NCI-H1417 (cell line): ENCODE measurements at places on chromosomes 6 and 20.

DNA sequence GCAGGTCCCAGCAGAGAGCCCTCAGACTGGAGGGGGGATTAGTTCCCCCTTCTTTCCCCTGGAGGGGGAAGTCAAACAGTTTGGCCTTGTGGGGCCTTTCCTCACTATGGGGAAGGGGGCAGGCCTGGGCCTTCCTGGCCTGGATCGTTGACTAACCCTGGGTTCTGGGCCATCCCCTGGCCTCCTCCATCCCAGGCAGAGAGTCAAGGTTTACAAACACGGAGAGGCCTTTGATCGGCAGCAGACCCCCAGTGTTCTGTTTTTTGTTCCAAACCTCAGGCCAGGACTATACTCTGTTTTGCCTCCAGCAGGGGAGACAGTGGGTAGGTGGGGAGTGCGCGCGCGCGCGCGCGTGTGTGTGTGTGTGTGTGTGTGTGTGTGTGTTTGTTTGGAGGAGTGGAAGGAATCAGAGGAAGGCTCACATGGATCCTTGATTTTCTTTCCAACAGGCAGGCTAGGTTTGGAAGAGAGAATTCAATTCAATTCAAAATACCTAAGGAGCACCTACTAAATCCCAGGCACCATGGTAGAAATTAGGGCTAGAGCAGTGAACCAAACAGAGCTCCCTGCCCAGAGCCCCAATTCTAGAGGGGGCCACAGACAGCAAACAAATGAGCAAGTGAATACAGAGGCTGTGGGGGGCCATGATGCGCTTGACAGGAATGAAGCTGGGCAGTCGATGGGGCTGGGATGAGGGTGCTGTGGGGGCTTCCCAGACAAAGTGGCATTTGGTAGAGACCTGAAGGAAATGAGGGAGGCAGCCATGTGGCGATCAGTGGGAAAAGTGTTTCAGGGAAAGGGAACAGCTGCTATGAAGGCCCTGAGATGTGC is 14.8 kb downstream of the TP53RK start:
- no peak for DNase-seq

DNA sequence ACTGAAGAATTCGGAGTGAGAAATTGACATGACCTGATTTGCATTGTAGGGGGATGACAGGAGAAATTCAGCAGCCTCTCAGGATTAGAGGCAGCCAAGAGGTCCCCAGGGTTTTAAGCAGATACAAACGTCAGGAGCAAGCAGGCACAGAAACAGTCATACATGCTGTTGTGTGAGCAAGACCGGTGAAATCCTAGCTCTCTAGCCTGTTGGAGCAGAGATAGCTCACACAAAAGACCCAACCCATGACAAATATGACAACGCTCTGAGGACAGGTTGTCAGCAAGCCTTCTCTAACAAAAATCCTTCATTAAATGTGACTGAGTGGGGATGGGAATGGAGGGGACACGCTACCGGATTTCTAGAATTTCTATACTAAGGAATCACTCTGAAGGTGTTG is 23.0 kb upstream of the AKAP12 start:
- DNase-seq, result no peak

DNA sequence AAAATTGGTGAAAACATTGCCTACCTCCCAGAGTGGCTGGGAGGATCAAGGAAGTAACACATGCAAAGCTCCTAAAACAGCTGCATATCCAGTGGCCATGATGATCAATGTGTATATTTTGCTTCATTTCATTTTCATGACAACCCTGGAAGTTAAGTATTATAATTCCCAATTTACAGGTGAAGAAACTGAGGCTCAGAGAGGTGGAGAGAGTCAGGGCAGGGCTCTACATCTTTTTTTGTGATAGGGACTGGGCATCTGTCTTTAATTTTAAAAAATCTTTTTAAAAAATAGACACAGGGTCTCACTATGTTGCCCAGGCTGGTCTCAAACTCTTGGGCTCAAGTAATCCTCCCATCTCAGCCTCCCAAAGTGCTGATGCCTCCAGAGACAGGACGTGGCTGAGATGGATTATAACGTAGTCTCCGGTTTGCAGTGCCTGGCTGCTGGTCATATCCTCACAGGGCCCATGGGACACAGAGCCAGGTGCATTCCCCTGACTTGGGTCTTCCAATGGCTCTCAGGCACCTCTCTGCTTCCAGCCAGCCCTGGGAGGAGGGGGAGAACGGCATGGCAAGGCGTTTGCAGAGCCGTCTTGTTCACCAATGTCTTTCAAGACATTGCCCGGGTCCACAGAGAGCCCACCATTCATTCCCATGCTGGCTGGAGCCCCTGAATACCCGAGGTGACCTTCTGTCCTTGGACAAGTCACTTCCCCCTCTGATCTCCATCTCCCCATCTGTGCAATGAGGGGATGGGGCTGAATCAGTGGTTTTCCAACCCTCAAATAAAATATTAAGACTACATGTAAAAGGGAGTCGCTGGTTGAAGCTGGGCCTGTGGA is 38.3 kb downstream of the HNF4A start:
- DNase-seq, result no peak

DNA sequence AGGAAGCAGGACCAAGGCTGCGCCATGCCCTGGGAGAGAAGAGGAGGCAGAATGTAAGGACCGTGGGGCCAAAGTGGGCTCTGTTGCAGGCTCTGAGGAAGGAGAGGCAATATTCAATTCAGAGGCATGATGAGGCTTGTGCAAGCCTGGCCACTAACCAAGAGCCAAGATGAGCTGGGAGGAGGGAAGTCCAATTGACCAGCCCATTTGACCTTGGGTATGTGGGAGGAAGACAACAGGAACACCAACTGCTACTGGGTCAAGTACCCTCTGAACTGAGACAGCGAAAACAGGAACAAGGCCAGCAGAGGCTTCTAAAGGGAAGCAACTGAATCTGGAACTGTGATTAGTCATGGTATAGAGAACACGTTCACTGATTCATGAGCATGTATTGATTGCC is 779.6 kb downstream of the MAFB start:
- no peak for DNase-seq

GRCh38 chr20:24984961-24985640 is 7.5 kb downstream of the APMAP start:
- no peak for DNase-seq

GRCh38 chr6:3800850-3801591 is 48.2 kb upstream of the FAM50B start:
- peak; percentile 52 for DNase-seq

DNA sequence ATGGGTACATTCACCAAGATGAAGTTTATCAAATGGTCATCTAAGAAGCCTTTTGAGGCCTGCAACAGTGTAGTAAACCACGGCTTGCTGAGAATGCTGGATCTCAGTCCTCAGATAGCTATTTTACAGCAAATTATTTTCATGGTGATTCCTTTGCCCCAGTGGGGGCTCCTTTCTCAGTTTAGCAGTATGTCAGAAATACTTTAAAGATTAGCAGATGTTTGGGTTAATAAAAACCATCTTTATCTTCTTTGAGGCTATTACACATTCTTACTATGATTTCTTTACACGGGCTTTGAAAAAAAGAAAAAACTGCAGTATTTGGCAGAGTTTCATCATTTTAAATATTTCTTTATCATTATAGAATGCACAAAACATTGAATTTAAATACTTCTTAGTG is 10.7 kb downstream of the MYLIP start:
- no peak for DNase-seq

DNA sequence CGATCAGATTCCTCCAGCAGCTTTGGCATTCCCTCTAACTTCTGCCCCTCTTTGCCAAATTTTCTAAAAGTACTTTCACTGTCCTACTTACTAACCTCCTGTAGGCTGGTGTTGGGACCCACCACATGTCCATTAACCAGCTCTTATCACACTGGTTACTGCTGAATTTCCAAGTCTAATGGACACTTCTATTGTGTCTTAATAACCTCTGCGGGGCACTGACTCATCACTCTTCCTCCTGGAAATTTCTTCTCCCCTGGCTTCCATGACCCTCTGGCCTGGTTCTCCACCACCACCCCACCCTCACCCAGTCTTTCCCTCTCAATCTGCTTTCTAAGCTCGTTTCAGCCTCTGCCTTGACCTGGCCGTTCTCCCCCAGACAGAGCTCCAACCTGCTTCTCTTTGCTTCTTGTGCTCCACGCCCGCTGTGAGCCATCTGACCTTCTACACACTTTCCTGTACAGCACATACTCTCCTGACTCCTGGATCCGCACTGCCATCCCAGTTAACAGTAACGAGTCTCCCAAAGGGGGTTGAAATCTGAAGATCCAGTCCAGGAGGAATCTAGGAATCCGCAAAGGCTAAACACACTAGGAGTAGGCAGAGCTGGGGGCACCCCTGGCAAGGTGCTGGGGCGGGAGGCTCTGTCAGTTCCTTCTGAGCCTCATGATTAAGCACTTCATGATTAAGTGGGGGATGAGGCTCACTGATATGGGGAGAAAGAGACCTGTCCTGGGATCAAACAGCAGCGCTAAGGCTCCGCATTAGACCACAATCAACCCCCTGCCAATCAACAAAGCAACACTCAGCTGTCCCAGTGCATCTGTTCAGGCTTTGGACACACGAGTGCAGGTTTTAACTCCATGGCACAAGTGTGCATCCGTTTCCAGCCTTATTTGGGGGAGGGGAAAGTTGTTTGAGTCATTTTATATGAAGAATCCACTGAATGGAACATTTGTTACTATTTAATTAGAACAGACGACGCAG is 146.3 kb downstream of the LY86 start:
- no peak for DNase-seq

DNA sequence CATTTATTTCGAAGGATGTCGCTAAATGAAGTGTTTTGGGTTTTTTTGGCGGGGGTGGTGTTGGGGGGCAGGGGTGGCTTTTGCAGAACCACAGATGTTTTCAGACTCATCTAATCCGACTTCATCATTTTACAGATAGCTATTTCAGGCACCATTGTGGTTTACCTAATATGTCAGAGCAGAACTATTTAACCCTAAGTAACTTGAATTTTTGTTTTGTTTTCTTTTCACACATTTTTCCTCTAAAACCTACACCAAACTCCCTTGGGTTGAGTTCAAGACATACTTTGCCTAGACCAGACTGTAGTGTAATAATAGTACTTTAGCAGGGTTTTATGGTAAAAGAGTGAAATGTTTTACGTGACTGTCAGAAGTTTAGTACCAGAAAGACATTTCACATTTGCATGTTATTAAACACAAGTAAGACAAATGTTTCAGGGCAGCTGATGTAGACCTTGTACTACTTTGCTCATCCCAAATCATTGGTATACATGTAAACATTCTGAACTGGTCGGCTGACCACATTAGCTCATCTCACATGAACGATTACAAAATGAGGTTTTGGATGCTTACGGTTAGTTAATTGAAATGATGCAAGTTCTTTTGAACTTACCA is 37.7 kb downstream of the MAP3K4 start:
- DNase-seq, result no peak

DNA sequence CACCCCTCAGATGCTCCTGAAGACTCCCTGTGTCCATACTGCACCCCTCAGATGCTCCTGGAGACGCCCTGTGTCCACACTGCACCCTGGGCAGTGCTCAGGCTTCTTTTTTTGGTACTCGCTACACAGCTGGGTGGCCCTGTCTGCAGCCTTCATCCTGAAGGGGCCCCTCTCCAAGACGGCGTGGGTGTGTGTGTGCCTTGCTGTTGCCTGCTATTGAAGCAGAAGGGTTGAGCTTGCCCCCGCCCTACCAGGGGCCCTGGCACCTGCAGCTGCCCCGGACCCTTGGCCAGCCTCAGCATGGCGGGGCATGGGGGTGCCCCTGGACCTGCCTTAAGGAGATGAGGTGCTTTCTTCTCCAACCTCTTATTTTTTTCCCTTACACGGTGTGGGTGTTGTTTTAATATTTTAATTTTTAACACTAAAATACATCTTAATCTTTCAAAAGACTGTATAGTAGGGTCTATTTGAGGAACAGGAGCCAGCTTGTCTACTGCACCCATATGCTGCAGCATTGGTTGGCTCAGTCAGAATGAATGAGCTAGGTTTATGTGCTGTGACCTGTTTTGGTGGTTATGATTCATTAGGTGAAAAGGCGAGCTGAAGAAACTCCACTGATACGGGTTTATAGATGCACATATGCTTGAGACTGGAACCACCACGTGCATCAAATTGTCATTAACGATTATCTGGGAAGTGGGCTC is 135.9 kb downstream of the AGPAT4 start:
- DNase-seq, result no peak

GRCh38 chr6:33391922-33392594 is 435 bp downstream of the KIFC1 start:
- DNase-seq, result peak; percentile 53

DNA sequence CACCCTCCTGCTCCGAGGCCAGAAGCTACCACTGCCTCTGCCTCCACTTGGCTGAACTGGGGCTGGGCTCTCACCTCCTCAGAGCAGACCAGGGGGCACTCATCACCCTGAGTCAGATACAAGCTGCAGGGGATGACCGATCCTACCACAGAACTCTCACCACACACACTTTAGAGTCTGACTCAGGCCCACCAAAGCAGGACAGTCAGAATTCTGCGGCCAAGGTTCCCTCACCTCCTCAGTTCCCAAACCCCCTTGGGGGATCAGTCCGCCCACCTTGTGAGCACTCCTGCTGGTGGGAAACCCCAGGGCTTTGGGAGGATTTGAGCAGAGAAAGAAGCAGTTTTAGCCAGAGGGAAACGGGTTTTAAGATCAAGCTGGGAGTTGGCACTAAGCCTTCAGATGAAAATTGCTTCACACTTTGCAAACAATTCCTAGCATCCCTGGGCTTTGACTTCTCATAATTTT is 587.8 kb upstream of the JAG1 start:
- no peak for DNase-seq

DNA sequence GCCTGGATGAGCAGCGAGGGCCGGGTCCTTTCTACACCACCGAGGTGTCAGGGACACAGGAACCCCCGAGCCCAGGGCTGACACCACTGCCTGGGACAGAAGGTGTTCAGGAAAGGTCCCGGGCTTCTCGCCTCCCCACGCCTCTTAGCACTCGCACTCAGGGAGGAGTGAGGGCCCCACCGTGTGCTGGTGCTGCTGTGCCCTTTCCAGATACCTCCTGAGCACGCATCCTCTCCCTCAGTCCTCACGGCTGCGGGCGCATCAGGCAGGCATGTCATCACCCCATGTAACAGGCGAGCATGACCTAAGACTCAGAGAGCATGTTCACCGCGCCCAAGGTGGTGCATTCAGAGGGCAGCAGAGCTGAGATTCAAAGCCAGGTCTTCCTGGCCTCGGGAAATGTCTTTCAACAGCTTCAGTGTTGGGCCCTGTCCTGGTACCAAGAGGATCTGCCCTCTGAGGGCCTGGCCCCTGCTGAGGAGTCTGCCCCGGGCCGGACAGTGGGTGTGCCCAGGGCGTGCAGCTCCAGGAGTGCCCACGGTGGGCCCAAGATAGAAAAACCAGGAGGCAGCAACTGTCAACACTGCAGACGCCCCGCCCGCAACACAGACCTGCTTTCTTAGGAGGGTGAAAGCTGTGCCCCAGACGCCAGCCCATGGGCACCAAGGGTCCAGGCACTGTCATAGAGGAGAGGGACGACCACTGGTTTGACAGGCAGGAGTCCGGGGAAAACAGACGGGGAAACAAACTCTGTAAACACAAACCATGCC is 29.2 kb downstream of the TGM2 start:
- DNase-seq, result no peak

- no peak for DNase-seq
Measured at GRCh38 chr20:13384132-13384531, 163.1 kb downstream of the ISM1 start.
